Lung (tissue), 17 donors: ENCODE measurements at places on chromosomes 12 and 14.

DNA sequence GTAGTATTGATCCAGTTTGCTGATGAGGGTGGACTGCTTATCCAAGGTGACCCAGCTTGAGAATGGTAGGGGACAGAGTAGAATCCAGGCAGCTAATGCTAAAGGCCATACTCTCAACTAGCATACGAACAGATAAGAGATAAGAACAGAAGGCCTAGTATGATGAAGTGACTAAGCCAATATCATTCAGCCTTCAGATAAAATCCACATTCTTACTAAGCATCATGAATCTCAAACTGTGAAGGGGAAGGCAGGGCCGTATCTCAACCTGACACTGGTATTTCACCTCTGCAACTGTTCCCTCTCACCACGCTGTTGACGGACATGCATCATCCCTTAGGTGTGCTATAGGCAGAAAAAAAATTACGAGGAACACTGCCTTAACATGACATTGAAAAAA, 8.1 kb upstream of the CKAP4 start:
- no peak for DNase-seq
- no peak overlapping the region for H3K4me3 ChIP-seq
- H3K27me3 ChIP-seq, result no peaks in the 10 kb centered on the region
- H3K27ac ChIP-seq, result no peak overlapping the region
- H3K36me3 ChIP-seq, result no peaks in the 10 kb centered on the region

DNA sequence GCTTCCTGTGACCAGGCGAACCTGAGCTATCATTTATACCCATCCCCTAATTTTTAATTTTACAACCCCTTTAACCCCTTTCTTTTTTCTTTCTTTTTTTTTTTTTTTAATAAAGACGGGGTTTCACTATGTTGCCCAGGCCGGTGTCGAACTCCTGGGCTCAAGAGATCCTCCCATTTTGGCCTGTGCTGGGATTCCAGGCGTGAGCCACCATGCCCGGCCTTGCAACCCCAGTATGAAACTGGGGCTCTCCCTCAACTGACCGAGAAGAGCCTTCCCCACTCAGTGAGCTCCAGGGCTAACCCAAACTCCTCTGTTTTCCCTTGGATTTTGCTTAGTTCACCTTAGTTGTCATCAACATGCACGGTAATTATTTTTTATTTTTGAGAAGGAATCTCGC, 992 bp downstream of the CPSF2 start:
- H3K4me3 ChIP-seq, result peak overlapping the region; percentile 87
- peaks cover 13% of the 10 kb centered on the region for H3K36me3 ChIP-seq
- DNase-seq, result no peak
- H3K4me1 ChIP-seq, result peaks cover 10% of the 10 kb centered on the region
- peak overlapping the region; percentile 97 for H3K27ac ChIP-seq
- H3K27me3 ChIP-seq, result no peaks in the 10 kb centered on the region

DNA sequence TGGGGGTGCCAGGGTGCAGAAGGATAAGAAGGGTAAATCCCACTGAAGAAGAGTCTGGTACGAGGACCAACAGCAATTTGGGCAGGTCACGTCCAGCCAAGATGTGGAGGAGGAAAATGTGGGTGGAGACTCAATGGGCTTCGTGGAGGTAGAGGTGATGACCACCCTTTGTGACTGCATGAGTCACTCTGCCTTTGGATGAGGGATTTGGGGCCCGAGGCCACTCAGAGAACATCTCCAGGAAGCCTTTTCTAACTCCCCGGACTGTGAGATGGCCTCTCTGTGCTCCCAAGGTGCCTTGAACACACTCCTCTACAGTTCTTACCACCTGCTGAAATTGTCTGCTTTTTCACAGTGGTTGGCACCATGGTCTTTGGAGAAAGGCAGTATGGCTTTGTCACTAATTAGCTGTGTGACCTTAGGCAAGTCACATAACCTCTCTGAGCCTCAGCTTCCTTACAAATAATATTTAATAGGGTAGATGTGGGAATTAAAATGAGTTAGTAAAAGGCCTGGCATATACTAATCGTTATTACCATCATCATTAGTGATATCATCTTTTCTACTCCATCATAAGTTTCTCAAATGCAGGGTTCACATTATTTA, 67.0 kb upstream of the ARHGAP5 start:
- H3K27me3 ChIP-seq, result no peaks in the 10 kb centered on the region
- no peak for DNase-seq
- peak overlapping the region; percentile 78 for H3K27ac ChIP-seq
- H3K36me3 ChIP-seq, result no peaks in the 10 kb centered on the region
- H3K4me1 ChIP-seq, result peaks cover 4% of the 10 kb centered on the region

- peak; percentile 29 for DNase-seq
- no peaks in the 10 kb centered on the region for H3K36me3 ChIP-seq
- H3K27ac ChIP-seq, result no peak overlapping the region
- H3K4me3 ChIP-seq, result no peak overlapping the region
Measured at GRCh38 chr12:99130808-99131553, 485.9 kb downstream of the APAF1 start.

GRCh38 chr12:94872007-94872653, 131.4 kb downstream of the NDUFA12 start:
- peaks cover 9% of the 10 kb centered on the region for H3K27me3 ChIP-seq
- DNase-seq, result no peak
- H3K36me3 ChIP-seq, result no peaks in the 10 kb centered on the region
- H3K4me1 ChIP-seq, result peaks cover 19% of the 10 kb centered on the region
- H3K27ac ChIP-seq, result no peak overlapping the region

DNA sequence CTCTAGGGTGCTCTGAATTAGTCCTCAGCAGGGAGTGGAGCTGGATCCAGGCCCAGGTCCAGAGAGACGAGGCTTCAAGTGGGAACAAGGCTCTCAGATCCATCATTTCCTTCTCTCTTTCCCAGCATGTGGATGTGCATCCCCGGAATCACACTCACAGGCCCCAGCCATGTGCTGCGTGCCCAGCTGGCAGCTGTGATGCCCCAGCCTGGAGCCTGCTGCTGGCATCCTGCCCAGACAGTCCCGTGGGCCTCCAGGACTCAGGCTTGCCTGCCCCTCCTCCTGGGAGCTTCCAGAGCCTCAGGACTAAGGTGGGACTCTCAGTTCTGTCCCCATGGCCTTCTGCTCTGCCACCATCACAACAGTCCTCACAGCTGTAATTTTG, 6.2 kb upstream of the KRT84 start:
- peak; percentile 19 for DNase-seq
- H3K4me3 ChIP-seq, result no peak overlapping the region
- no peaks in the 10 kb centered on the region for H3K36me3 ChIP-seq
